ENCODE measurements at places on chromosomes 16 and 17. TPM values are rescaled to one million over a fixed set of nuclear protein-coding genes. Genes with fewer than 3 reads are reported as not detected.

Gene G6PC1
- total RNA-seq: not detected

Gene AGRP
- total RNA-seq: not detected

Gene NEUROD2
- total RNA-seq: not detected

Gene CYTH1
- 69.3 TPM for total RNA-seq

Gene ABCA10
- total RNA-seq: 110 TPM

DNA sequence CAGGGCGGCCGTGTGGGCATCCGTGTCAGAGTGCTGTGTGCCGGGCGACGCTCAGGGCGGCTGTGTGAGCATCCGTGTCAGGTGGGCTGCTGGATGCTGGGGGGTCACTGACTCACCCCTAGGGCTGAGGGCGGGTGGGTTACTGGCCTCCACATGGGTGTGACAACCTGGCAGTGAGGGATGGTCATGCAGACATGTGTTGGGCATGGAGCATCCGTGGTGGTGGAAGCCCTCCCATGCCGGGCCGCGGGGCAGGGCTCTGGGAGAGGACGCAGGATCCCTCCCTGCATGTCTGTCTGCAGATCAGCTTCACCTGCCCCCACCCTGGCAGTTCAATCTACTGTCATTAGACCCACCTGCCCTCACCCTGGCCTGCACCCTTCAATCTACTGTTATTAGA lies 56.3 kb downstream of the METRNL start:
- DNase-seq: no peak

- DNase-seq: no peak
Observed at GRCh38 chr16:49454426-49455180, 81.0 kb downstream of the C16orf78 start.

GRCh38 chr16:69114346-69114975 lies 9.0 kb downstream of the HAS3 start:
- no peak for DNase-seq

DNA sequence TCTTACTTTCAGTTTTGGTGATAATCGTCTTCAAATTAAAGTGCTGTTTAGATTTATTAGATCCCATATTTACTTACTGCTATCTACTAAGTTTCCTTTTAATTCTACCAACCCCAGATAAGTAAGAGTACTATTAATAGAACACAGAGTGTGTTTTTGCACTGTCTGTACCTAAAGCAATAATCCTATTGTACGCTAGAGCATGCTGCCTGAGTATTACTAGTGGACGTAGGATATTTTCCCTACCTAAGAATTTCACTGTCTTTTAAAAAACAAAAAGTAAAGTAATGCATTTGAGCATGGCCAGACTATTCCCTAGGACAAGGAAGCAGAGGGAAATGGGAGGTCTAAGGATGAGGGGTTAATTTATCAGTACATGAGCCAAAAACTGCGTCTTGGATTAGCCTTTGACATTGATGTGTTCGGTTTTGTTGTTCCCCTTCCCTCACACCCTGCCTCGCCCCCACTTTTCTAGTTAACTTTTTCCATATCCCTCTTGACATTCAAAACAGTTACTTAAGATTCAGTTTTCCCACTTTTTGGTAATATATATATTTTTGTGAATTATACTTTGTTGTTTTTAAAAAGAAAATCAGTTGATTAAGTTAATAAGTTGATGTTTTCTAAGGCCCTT lies 56.8 kb downstream of the HLF start:
- no peak for DNase-seq

DNA sequence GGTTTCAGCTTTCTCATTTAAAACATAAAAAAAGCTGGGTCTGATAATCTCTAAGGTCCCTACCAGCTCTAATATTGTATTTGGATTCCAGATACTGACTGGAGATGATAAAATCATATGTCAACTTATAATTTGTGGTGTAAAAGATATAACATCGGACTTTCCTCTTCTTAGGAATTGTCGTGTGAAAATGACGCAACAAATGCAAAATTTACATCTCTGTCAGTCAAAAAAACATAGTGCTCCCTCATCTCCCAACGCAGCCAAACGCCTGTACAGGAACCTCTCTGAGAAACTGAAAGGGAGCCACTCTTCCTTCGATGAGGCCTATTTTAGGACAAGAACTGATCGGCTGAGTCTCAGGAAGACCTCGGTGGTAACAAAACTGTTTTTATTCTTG lies 197.3 kb downstream of the ANKFN1 start:
- no peak for DNase-seq

DNA sequence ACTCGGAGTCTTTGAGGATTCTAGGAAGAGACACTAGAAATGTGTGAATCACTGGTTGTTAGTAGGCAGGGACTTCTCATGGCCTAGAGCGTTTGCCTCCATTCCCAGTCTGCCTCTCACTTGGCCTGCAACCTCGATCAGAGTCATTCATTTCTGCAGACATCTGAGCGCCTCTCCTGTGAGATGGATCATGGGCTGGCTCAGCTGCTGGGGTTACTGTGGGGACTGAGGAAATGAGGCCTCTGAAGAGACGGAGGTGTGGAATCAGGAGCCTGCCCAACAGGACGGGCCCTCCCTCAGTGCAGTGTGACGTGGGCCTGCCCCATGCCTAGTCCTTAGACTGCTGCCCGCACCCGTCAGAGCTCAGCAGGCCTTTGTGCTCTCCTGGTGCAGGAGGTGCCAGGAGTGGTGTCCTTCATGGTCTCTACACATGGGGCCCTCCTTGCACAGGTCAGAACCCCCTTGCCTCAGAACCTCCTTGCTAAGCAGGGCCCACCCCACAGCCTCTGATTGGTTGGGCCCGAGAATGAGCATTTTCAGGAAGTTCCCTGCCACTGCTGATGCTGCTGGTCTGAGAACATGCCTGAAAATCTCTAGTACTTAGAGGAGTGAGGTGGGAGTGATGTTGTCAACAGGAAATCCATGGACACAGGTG lies 99.4 kb downstream of the NPIPB11 start:
- no peak for DNase-seq

DNA sequence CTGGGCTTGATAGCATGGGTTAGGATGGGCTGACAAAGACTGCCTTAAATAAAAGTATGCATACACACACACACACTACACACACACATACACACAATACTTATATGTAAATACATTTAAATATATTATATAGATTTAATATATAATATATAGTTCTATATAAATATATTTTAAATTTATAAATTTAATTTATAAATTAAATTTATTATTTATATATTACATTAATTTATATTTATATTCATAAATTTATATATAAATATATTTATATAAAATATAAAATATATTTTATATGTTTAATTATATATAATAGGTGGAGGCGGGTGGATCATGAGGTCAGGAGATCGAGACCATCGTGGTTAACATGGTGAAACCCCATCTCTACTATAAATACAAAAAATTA lies 83.2 kb downstream of the CDH13 start:
- no peak for DNase-seq

- DNase-seq: no peak
Observed at GRCh38 chr17:64095144-64095882, 34.6 kb downstream of the ERN1 start.

GRCh38 chr16:83804366-83804765 lies 3.4 kb upstream of the HSBP1 start:
- no peak for DNase-seq

All from tibial nerve (tissue), 4 donors.